ENCODE measurements at places on chromosomes 11 and 22. TPM values are rescaled to one million over a fixed set of nuclear protein-coding genes. Genes with fewer than 3 reads are reported as not detected.

Gene FSHB
- total RNA-seq: not detected

Gene RSF1
- 20.2 TPM for total RNA-seq

Gene SERGEF
- total RNA-seq: 25.3 TPM

Gene KDELR3
- 3.2 TPM for total RNA-seq

Gene DRD2
- not detected for total RNA-seq

Gene SCUBE2
- total RNA-seq: not detected

Gene DERL3
- total RNA-seq: 1.2 TPM

Gene GLYATL1
- total RNA-seq: under 0.01 TPM

Gene IL10RA
- not detected for total RNA-seq

Gene GLB1L3
- 3.9 TPM for total RNA-seq

Gene ARHGEF17
- total RNA-seq: 7.0 TPM

Gene CASP1
- 16.2 TPM for total RNA-seq

Gene POU2F3
- 0.24 TPM for total RNA-seq

Gene OR8D1
- total RNA-seq: not detected

Gene RDX
- total RNA-seq: 96.3 TPM

Gene PKP3
- total RNA-seq: 382 TPM

Gene TCN2
- total RNA-seq: 4.0 TPM

Gene MYO7A
- total RNA-seq: 0.24 TPM

Gene ROBO4
- total RNA-seq: 0.72 TPM

Gene NPAS4
- not detected for total RNA-seq

Gene OR8H1
- not detected for total RNA-seq

Gene APOA4
- total RNA-seq: not detected

Gene BMAL1
- total RNA-seq: 20.2 TPM

Gene RAB39A
- total RNA-seq: not detected

Gene AMBRA1
- total RNA-seq: 15.3 TPM

Gene RASD2
- total RNA-seq: 0.43 TPM

Gene BACE1
- 6.0 TPM for total RNA-seq

Gene SLC37A2
- total RNA-seq: 35.2 TPM

Gene HPX
- total RNA-seq: not detected

Gene LARGE2
- 11.7 TPM for total RNA-seq

Gene OR10D3
- not detected for total RNA-seq

Gene OR8U1
- not detected for total RNA-seq

Gene ENTHD1
- not detected for total RNA-seq

Gene C11orf87
- total RNA-seq: under 0.01 TPM

Gene SELENOO
- total RNA-seq: 47.5 TPM

Gene MTMR2
- total RNA-seq: 20.5 TPM

Gene GLB1L2
- total RNA-seq: 4.3 TPM

Gene UPK2
- total RNA-seq: not detected

Gene HBB
- not detected for total RNA-seq

Gene SMTNL1
- total RNA-seq: not detected

Measured in tracheal epithelial cell (primary cell).